ENCODE measurements at places on chromosomes 4 and X. TPM values are rescaled to one million over a fixed set of nuclear protein-coding genes. Genes with fewer than 3 reads are reported as not detected.

TEX13D gene
- total RNA-seq = not detected

DUSP9 gene
- total RNA-seq = 0.63 TPM

ADH1A gene
- total RNA-seq = not detected

CXorf49 gene
- total RNA-seq = not detected

BRS3 gene
- not detected for total RNA-seq

POU4F2 gene
- total RNA-seq = not detected

FRG2 gene
- total RNA-seq = not detected

CYLC1 gene
- total RNA-seq = not detected

NCAPG gene
- total RNA-seq = 30.4 TPM

PLXNB3 gene
- total RNA-seq = 5.9 TPM

ETDA gene
- not detected for total RNA-seq

SLC10A4 gene
- total RNA-seq = 3.2 TPM

GUCY1A1 gene
- 104 TPM for total RNA-seq

All from urinary bladder (tissue), 4 donors.